ENCODE measurements at places on chromosomes 12 and 14.

GRCh38 chr12:94536040-94536965, 76.6 kb upstream of the CEP83 start:
- no peak for DNase-seq

DNA sequence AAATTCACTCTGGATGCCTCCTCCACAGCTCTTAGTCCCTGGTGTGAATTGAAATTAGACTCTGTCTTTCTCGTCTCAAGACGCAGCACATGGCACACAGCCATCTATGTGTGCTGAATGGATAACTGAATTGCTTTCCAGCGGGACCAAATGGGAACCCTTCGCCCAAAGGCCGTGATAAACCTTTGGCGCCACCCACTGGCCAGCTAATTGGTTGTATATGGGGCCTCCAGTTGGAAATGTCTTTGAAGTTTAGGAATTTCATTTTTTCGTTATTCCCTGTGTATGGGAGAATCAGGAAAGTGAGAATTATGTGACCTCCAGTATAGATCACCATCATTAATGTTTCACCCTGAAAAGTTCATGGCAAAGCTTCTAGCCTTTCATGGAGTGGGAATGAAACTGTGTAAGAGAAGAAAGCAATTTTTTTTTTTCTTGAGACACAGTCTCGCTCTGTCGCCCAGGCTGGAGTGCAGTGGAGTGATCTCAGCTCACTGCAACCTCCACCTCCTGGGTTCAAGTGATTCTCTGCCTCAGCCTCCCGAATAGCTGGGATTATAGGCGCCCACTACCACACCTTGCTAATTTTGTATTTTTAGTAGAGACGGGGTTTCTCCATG, 9.8 kb upstream of the HSP90AA1 start:
- no peak for DNase-seq

GRCh38 chr14:95153866-95154265, 3.5 kb downstream of the DICER1 start:
- no peak for DNase-seq

GRCh38 chr12:25677232-25677937, 124.3 kb upstream of the LMNTD1 start:
- DNase-seq = no peak

- no peak for DNase-seq
Measured at GRCh38 chr12:113184098-113184899, 979 bp downstream of the DDX54 start.

- DNase-seq = no peak
Measured at GRCh38 chr12:72974954-72975555, 702.9 kb downstream of the TRHDE start.

GRCh38 chr14:75200451-75200850, 24.0 kb upstream of the TMED10 start:
- no peak for DNase-seq

GRCh38 chr14:97411938-97412612, 614.9 kb downstream of the VRK1 start:
- no peak for DNase-seq

DNA sequence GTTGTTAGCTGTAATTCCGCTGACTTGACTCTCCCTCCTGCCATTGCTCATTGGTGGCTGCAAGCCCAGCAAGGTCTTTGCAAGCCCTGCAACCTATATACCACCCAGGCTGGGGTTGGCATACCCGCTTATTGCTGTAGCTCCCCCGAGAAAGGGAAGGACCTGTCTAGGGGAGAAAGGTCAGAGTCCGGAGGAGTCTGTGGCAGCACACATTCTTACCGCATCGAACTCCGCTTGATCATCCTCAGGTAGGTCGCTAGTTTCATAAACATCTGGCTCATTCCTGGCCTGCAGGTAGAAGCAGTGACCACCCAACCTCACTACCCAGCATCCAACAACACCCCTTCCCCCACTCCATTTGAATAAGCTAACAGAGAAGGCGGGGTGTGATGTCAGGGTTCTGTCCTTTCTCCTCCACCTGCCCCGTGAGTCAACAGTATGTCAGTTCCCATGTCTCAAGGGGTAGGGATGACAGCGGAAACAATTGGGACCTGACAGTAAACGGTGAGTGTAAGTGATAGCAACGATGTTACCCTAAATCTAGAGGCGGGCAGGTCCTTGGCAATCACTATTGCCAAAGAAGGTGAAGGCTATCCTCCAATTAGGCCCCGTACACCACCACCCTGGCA, 1.1 kb downstream of the DCTN2 start:
- DNase-seq = no peak

GRCh38 chr14:105150368-105151083, 18.1 kb downstream of the JAG2 start:
- DNase-seq = no peak

DNA sequence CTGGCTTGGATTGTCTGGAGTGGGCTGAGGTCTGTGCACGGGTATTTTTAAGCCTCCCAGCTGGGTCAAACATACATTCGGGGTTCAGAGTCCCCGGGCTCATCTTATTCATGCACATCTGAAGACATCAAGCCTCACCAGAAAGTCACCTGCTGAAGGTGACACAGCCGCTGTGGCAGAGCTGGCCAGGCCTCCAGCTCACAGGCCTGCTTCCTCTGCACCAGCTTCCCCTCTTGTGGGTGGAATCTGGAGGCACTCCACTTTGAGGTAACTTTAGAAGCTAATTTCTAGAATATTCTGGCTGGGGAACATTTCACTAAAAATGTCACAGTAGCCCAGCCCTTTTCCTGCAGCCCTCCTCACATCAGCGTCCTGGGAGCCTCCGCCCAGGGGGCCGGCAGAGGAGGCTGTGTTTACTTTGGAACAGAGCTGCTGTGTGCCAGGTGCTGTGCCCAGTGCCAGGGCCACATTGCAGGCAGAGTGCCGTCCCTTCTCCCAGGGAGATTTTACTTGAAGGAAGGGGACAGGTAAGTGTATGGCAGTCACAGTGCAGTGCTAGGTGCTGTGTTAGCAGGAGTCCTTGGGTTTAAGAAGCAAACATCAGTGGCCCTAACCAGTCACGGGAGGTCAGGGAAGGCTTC, 62.2 kb downstream of the TSPAN11 start:
- DNase-seq = no peak

DNA sequence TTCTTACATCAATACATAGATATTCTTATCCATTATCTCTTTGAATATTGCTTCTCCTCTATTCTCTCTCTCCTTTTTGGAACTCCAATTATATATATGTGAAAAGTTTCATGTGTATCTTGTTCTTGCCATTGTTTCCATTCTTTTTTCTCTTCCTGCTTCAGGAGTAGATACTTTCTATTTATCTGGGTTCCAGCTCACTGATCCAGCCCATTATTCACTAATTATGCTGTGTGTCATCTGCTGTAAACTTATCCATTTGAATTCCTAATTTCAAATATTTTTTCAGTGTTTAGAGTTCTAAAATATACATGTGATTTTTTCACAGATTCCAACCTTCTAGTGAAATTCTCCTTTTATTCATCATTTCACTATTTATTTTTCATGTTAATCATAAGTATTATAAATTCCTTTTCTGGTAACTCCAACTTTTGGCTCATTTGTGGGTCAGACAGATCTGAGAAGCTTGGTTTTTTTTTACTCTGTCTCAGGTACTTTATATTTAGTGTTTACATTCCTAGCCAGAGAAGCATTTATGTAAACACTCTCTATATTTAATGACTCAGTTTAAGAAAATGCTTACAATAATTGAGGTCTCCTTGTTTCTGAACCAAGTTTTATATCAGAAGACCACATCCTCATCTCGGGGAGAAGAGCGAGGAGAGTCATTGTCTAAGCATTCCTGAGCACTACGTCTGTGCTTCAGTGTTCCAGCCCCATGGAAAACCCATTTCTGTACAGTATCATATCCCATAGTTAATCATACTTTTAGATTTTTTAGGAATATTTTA, 15.9 kb upstream of the AMIGO2 start:
- DNase-seq = no peak

- no peak for DNase-seq
Measured at GRCh38 chr14:29629839-29630238, 297.8 kb downstream of the PRKD1 start.

DNA sequence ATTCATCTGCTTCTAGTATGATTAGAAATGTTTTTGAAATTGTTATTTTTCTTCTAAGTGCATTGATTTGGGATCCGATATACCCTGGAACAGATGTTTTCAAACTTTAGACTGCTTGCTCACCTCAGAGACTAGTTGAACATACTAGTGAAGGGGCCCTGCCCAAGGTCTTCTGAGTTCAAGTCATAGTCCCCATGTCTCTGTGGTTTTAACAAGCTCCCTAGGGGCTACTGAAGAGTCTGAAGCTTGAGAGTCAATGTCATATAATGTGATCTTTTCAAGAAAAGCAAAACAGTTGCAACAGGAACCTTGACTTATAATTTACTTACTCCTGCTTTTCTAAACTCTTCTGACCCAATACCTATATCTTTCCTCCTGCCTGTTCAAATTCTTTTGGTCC, 7.5 kb upstream of the UBE2N start:
- no peak for DNase-seq

- DNase-seq = no peak
Measured at GRCh38 chr12:109951136-109951535, 45.0 kb downstream of the GIT2 start.

- DNase-seq = no peak
Measured at GRCh38 chr12:72323881-72324280, 51.7 kb downstream of the TRHDE start.

DNA sequence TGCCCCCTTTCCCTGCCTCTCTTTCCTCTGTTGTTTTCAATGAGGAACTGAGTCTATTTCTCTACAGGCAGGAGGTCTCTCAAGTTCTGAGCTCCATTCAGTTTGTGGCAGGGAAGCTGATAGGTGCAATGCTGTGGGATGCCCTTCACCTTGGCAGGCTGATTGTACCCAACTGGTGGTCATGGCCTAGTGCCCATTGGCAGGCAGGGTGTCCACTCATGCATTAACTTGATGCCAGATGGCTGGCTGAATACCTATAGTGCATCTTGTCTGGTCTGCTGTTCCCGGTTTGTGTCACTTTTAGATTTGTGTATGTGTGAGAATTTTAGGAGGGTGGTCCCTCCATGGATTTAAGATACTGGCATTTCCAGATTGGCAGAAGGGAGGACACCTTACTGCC, 20.0 kb upstream of the ITGA5 start:
- DNase-seq = no peak

DNA sequence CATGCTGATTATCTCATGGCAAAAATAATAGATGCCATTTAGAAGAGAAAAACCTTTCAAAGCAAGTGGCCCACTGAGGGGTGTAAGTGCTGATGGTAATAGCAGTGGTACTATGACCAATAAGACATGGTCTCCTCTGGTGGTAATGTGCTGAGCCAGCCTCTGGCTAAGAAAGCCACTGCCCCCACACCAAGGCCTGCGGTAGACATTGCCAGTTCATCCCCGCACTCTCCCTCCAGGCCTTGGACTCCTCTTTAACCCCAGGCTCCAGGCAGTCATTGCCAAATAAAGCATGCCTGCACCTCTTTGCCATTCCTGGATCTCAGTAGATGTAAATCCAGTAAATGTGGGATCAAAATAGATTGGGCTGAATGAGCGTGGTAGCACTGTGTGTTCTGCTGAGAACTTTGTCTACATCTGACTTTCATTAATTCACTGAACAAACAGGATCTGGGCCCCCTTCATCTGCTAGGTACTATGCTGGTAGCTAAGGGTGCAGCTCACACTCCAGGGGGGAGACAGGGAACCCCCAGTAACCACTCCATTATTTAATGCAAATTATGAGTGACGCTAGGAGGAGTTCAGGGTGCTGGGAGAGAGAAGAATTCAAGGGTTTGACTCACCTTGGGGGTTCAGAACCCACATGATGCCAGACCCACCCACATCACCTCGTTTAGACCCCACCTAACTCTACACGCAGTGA, 89.3 kb downstream of the BCL11B start:
- DNase-seq = no peak

- no peak for DNase-seq
Measured at GRCh38 chr12:55974308-55974730, 441 bp downstream of the RAB5B start.

DNA sequence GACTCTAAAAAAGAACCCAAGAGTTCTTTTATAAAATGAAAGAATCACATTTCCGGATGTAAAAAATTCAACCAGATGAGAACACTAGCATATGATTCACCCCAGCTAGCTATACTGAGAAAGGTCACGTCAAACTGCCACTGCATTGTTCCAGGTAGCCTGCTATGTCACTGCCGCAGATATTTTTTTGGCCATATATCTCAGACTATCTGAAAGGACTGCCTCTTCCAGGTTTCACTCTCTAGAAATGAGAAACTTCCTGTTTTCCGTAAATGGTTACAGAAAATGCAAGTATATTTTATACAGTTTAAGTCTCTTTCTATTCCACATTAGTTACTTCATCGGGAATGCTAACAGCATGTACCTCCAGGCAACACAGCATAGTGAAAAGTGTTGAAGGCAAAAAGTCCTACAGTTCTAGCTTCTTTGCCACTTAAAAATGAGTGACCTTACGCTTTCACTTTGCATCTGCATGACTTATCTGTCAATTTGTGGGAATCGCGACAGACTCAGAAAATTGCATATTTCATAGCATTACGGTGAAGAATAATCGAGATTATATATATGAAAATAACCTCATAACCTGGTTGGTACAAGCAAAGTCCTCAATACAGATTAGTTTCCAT, 105.2 kb downstream of the MED13L start:
- DNase-seq = no peak

DNA sequence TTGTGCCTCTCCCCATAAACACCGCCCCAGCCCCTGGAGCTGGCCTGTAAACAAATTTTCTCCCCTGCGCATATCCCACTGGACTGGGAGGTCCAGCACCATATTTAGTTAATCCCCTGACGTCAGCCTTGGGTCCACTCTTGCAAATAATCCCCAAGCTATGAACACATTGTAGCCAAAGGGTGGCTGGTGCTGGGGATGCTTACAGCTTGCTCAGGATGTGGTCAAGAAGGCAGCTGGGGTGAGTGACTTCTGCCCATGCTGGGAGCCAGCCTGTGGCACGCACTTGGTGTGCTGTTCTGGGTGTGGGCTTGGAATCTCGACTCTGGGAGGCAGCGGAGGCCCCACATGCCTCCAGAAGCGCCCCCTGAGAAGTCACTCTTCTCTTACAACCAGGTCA, 32.1 kb downstream of the CMKLR1 start:
- no peak for DNase-seq

- DNase-seq = no peak
Measured at GRCh38 chr12:80752464-80752863, 35.8 kb downstream of the MYF5 start.

- no peak for DNase-seq
Measured at GRCh38 chr12:121733849-121734248, 21.3 kb downstream of the TMEM120B start.

All from activated gamma-delta T cell (primary cell).